Substantia nigra (tissue), 51 donors: ENCODE measurements at places on chromosomes 4 and X.
A peak's percentile ranks its signal among the peaks of the same experiment; 100 is the strongest.

DNA sequence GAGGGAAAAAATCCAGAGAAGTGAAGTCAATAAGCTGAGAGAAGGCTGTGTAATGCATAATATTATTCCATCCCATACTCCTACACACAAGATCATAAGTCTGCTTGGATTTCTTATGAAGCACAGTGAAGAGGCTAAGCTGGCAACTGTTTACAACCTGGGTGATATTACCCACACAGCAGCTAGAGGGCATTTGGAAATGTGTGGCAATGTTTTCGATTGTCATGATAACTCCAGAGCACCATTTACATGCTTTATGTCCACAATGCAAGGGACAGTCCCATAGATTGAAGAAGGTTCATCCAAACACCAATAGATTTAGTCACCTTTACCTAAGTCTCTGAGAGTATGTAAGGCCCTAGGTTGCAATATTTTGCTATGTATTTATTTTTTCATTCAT lies 412.2 kb downstream of the PPP3CA start:
- no peak for DNase-seq

- no peak for DNase-seq
Observed at GRCh38 chr4:114613560-114613959, 15.0 kb downstream of the UGT8 start.

DNA sequence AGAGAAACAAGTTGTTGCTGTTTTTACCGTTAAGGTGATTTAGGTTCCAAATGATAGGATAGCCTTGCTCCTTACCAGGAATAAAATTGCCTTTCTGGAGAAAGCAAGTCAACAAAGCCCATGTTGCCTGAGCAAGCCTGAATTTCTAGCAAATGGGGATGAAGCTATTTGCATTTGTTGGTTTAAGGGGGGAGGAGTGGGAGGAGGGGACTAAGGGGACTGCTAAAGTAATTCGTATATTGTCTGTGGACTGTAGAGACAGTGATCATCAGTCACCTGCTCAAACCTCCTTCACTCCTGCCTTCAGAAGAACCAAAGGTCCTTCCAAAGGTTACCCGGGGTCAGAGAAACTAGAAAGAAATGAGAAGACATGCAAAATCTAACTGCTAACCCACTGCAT lies 65.8 kb downstream of the SCML2 start:
- DNase-seq = no peak

DNA sequence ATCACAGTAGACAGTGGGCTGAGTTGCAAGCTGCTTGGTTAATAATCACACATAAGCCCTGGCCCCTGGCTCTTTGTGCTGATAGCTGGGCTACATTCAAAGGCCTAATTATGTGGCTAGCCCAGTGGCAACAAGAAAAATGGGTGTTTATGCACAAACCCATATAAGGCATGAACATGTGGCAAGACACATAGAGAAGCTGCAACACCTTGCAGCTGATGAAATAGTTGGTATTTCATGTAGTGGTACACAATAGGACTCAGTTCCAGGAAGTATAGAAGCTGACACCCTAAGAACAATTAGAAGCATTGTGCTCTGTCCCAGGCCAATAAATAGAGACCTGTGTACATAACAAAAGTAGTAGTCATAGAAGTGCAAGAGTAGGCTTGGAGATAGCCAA lies 14.6 kb upstream of the ZNF630 start:
- no peak for DNase-seq

DNA sequence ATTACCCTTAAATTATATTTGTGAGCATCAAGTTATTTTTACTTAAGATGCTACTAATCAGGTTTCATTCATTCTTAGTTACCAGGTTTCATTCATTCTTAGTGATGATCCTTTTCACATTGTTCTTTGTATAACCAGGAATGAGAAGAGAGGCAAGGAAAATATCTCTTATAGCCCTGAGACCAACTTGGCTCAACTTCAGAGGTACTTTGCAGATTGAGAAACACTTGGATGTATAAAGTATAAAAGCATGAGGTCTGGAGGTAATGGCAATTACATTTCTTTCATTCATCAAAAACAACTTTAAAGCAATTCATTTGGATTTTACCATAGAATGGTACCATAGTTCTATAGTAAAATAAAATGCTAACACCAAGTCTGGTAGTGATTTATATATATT lies 231.0 kb downstream of the PRDM5 start:
- no peak for DNase-seq

GRCh38 chr4:113355550-113356371 lies 306.3 kb downstream of the ANK2 start:
- no peak for DNase-seq

DNA sequence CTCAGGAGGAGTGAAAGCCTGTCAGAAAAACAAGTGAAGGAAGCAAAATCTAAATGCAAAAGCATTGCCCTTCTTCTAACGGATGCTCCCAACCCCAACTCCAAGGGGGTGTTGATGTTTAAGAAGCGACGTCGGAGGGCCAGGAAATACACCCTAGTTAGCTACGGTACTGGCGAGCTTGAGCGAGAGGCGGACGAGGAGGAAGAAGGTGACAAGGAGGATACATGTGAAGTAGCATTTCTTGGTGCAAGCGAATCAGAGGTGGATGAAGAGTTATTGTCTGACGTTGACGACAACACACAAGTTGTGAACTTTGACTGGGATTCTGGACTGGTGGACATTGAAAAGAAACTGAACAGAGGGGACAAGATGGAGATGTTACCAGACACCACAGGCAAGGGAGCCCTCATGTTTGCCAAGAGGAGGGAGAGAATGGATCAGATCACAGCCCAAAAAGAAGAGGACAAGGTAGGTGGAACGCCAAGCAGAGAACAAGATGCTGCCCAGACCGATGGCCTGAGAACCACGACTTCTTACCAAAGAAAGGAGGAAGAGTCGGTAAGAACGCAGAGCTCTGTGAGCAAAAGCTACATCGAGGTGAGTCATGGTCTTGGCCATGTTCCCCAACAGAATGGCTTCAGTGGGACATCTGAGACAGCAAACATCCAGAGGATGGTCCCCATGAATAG lies 105.6 kb upstream of the MYOZ2 start:
- no peak for DNase-seq

DNA sequence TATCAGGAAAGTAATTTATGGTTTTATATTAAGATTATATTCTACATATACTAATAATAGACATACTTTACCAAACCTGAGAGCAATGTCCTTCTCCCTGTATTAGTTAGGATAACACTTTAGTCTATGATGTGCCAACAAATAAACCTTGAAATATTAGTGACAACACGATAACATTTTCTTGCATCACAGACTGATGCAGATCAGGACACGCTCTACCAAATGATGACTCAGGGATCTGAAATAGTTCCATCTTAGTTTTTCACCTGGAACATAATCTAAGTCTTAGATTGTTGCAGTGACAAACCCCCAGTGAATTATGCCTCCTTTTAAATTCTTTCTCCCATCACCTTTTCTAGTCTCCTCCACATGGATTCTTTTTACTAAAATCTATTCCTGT lies 214.2 kb downstream of the CLCN4 start:
- no peak for DNase-seq

GRCh38 chrX:47182106-47182700 lies 11.4 kb upstream of the UBA1 start:
- DNase-seq = no peak

DNA sequence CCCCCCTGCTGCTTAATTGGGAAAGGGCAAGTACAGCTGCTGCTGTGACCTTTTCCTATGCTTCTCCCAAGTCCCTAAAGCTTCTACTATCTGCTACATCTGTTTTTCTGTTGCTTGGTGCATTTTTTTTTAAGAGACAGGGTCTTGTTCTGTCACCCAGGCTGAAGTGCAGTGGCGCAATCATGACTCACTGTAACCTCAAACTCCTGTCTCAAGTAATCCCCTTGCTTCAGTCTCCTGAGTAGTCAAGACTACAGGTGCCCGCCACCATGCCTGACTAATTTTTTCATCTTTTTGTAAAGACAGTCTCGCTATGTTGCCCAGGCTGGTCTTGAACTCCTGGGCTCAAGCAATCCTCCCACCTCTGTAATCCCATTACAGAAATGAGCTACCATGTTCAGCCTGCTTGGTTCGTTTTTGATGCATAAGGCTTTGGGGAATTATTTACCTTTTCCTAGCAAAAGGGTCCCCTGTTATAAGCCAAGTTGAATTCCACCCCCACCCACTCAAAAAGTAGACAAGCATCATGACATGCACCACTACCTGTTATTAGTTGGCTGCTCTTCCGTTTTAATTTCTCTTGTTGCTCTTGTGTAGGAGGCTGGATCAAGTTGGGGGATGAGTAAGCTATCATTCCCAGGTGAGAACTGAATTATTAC lies 39.6 kb downstream of the DGKK start:
- no peak for DNase-seq

- DNase-seq = no peak
Observed at GRCh38 chrX:14873676-14874049, 442 bp downstream of the MOSPD2 start.

- DNase-seq = no peak
Observed at GRCh38 chrX:148535639-148536038, 35.2 kb downstream of the AFF2 start.

DNA sequence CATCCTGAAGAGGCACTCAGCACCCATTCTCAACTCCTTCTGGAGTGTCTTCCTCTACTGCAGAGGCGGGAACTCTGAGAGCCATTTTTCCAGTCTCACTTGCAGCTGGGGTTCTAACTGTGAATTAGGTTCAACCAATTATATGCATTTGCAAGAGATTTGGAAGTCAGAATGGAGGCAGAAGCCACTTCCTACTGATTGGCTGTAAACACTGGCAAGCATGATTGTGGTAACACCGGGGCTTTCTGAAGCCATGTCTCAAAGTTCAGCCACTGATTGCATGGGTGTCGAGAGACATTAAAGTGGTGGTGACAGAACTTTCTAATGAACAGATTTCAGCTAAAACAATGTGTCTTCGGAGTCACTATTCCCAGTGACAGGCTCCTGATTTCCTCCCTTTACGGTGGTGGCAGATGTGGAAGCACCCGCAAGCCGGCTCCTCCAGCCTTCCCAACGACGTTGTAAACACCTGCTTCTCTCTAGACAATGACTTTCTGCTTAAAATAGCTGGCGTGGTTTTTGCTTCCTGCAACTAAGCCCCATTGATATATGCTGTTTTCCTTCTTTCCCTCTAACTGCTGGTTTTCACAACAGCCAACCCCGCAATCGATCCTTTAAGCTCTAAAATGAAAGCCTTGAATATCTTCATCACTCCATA lies 92.0 kb downstream of the IRF2 start:
- DNase-seq = no peak

DNA sequence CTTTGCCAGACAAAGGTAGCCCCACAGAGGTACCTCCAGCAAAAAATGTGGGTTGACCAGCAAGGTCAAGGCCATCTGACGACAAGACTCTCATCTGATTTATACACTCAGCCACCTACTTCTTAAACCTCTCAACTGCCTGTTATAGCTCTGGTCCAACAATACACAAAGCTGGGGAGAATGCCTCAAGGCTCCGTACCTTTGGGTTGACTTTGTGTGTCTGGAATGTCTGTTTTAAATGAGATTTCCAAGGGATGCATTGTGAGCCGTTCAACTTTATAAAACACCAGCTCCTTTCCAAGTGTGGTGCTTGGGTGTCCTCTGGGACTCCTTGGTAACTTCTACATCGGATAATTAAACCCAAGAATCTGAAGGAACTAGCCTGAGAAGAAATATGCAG lies 167.0 kb upstream of the RPL34 start:
- no peak for DNase-seq

DNA sequence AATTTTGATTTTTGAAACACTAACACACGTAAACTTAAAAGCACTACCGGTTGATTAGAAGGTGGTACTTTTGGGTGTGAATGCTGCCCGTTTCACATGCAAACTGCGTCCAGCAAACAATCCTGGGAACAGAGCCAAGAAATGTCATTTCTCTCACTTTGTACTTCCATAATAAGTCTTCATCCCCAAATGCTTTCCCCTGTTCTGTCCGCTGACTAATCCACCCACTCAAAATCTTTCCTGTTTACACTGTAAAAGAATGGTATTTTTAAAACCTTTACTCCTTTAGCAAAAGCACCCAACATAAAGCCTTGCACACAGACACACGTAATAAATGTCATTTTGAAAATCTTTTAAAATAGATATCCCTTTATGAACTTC lies 39.1 kb upstream of the PDLIM5 start:
- no peak for DNase-seq

DNA sequence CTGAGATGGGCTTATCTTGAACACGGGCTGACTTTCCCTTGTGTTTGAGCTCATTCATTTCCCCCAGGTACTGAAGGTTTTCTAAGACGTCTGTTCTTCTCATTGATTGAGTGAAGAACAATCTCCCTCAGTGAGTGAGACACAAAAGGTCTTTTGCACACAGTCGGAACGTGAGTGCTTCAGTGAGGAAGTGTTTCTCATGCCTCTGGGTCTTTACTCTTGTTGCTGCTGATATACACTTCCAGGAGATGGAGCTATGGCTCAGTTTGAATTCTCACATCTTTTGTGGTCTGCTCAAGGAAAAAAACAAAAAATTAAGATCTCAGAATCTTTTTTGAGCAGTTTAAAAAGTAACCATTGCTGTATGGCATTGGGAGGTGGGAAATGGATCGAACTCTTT lies 981.9 kb upstream of the TENM3 start:
- DNase-seq = no peak

- DNase-seq = peak; percentile 12
Observed at GRCh38 chr4:38489924-38490639, 173.9 kb upstream of the KLF3 start.

- no peak for DNase-seq
Observed at GRCh38 chr4:160514126-160514525, 1411.2 kb downstream of the RAPGEF2 start.

- no peak for DNase-seq
Observed at GRCh38 chrX:153801669-153802068, 7.2 kb downstream of the SSR4 start.

GRCh38 chrX:40106676-40107290 lies 9.0 kb upstream of the BCOR start:
- DNase-seq = no peak

DNA sequence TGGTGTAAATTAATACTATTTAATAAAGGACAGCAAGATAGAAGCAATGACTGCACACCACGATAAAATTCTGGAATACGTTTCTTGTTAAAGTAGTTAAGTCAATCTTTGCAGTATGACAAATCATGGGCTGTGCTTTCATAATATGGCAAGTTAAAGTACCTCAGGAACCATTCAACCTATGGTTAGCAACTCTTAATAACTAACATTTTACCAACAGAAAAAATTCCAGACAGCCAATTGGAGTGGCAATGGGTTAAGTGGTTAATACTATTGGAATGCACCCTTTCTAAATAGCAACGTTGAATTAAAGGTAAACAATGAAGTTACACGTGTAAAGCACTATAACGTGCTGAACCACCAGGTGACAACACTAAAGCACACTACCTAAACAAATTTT lies 72.4 kb upstream of the ZCCHC13 start:
- no peak for DNase-seq

DNA sequence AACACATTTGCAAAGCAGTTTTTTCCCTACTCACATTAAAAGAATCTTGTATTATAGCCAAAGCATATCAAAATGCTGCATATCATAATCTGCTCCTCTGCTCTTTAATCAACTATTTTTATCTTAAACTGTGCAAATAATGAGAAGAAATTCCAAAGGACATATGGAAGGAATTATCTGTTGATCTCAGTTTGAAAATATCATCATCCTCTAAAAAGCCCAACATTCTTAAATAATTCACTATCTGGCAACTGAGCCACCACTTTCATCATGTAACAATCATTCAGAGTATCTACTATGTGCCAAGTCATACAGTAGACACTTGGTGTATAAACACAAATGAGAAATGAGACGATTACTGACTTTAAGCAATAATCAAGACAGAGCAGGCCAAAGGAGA lies 63.0 kb downstream of the PRSS12 start:
- DNase-seq = no peak
